HFFc6 (cell line): ENCODE measurements at places on chromosomes 5 and 9. TPM values are rescaled to one million over a fixed set of nuclear protein-coding genes. Genes with fewer than 3 reads are reported as not detected.

Gene ANKRD34B
- total RNA-seq: not detected in 3 replicates

DNA sequence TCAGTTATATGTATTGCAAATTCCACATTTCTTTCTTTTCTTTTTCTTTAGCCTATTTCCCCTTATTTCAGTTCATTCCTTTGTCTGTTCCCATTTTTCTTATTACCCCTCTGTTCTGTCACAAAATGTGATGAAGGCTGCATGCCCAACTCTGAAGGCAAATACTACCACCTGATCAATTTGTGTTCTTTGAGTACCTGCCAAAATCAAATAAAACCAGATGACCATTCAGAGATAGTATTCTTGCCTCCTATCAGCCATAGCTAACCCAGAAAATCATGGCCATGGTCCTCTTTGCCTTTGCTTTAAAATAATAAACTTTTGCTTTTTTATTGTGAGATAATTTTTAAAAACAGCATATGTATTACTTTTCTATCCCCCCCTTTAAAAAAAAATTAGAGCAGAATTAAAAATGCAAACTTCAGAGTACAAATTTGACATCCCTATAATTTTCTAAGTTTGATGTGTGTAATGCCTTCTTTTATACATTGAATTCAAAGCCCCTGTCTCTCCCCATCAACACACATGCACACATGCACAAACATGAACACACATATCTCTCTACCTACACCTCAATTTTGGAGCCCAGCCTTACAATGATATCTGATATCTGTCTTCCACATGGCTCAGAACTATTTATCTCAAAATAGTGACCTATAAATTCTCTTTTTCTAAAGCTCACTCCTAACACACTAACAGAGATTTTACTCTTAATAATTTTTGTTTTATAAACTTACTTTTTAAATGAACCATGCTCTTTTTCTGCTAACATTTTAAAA lies 3.5 kb downstream of the RFESD start:
- DNase-seq: no peak

GRCh38 chr5:128358826-128359225 lies 179.2 kb downstream of the FBN2 start:
- no peak for DNase-seq

- DNase-seq: no peak
These were observed 18.0 kb upstream of the CRB2 start for GRCh38 chr9:123337971-123338370.

Gene SHOC1
- not detected in 3 replicates for total RNA-seq

- no peak for DNase-seq
These were observed 217.9 kb downstream of the BNC2 start for GRCh38 chr9:16652582-16652981.

GRCh38 chr9:89549031-89549644 lies 51.2 kb upstream of the SEMA4D start:
- DNase-seq: peak; percentile 28

DNA sequence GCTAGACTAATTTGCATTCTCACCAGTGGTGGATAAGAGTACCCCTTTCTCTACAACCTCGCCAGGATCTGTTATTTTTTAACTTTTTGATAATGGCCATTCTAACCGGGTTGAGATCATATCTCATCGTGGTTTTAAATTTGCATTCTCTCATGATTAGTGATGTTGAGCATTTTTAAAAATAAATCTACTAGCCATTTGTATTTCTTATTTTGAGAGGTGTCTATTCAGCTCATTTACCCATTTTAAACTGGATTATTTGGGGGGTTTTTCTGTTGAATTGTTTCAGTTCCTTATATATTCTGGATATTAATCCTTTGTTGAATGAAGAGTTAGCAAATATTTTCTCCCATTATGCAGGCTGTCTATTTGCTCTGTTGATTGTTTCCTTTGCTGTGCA lies 139.6 kb downstream of the ARSB start:
- DNase-seq: no peak

DNA sequence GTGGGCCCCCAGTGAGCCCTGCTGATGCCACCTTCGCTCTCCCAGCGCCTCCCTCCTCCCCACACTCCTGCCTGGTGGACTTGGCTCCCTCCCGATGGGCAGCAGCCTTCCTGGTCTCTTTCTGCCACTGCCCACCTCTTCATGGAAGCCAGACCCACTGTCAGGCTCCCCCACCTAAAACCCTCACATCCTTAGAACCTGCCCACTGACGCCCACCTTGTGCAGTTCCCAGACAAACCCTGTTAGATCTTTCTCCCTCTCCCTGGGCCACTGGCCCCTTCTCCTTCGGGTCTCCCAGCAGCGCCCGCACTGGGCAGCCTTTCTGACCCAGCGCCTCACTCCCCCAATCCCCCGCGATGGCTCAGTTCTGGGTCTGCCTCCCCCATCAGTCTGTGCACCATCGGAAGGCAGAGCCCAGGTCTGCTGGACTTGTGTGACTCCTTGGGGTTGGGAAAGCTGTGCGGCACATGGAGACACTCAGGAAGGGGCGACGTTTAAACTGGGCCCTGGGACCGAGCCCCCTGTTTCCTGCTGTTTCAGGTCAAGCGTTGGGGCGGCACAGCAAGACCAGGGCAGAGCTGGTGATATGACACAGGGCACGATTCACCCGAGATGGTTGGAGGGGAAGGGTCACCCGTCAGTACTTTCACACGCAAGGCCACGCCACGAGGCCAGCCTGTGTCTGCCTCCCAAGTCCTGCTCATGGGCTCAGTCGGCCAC lies 17.4 kb downstream of the MYMK start:
- no peak for DNase-seq

Gene SHC3
- 0.29 to 1.6 TPM (median 1.4 TPM) in 3 replicates for total RNA-seq

Gene SV2C
- total RNA-seq: not detected in 2 replicates

DNA sequence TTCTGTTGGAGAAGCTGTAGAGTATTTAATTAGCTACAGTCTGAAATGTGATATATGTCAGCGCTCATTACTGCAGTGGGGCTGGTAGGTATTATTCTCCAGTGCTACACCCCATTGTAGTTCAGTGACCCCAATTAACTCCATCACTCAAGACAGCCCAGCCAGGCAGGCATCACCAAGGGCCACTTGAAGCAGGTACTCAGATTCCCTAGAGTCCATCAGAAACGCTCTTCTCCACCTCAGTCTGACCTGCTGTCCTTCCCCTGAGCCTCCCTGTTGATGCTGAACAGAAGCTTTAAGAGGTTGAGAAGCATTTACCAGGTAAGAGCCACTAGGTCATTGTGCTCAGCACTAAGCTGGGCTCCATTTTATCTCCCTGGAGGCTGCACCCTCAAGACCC lies 71.8 kb downstream of the GALNT10 start:
- DNase-seq: no peak

Gene CDH10
- total RNA-seq: 0.30 to 0.71 TPM in 2 of 3 replicates, not detected in the other
